A549 treated with DMSO at 1 μM for 4 hours (cell line): ENCODE measurements at places on chromosomes 6 and 20. TPM values are rescaled to one million over a fixed set of nuclear protein-coding genes. Genes with fewer than 3 reads are reported as not detected.

The CFAP206 gene
- total RNA-seq, result 0.47 to 0.93 TPM (median 0.56 TPM) in 5 replicates

The SLC17A2 gene
- not detected in 5 replicates for total RNA-seq

The TINAG gene
- not detected in 5 replicates for total RNA-seq

The SEC23B gene
- total RNA-seq, result 59.4 to 68.4 TPM (median 65.4 TPM) in 5 replicates

The RUNX2 gene
- 1.0 to 1.4 TPM (median 1.1 TPM) in 5 replicates for total RNA-seq

The RAET1G gene
- 7.5 to 12.2 TPM (median 10.3 TPM) in 5 replicates for total RNA-seq

The SASH1 gene
- total RNA-seq, result 2.9 to 4.2 TPM (median 3.9 TPM) in 5 replicates

The TCP11 gene
- total RNA-seq, result not detected in 5 replicates

The TP53TG5 gene
- total RNA-seq, result not detected in 5 replicates

The SEMG1 gene
- total RNA-seq, result not detected in 5 replicates

The HLA-DQB1 gene
- total RNA-seq, result not detected in 5 replicates

The PPIL6 gene
- 2.2 to 3.3 TPM (median 2.7 TPM) in 5 replicates for total RNA-seq

The SCRT2 gene
- total RNA-seq, result not detected in 5 replicates

The SPATS1 gene
- total RNA-seq, result not detected in 5 replicates

The PACSIN1 gene
- 0.04 to 0.14 TPM (median 0.06 TPM) in 5 replicates for total RNA-seq

The ZNF311 gene
- total RNA-seq, result 0.15 to 0.37 TPM (median 0.19 TPM) in 5 replicates

The LGSN gene
- 2.7 to 4.8 TPM (median 4.1 TPM) in 5 replicates for total RNA-seq

The OR2H1 gene
- total RNA-seq, result not detected in 5 replicates

The SIGLEC1 gene
- 0.01 to 0.04 TPM (median 0.02 TPM) in 3 of 5 replicates, not detected in the others for total RNA-seq

The CGA gene
- 0.19 to 0.20 TPM (median 0.19 TPM) in 3 of 5 replicates, not detected in the others for total RNA-seq

The SNAP25 gene
- total RNA-seq, result 16.7 to 22.0 TPM (median 18.6 TPM) in 5 replicates
